ENCODE measurements at places on chromosomes 5 and 9.
A peak's percentile ranks its signal among the peaks of the same experiment; 100 is the strongest.

- peak; percentile 9 for DNase-seq
Measured at GRCh38 chr9:69877852-69878514, 57.4 kb downstream of the CFAP95 start.

- no peak for DNase-seq
Measured at GRCh38 chr5:123344816-123345426, 78.3 kb downstream of the CEP120 start.

GRCh38 chr5:159854916-159855315 is 61.4 kb upstream of the ADRA1B start:
- DNase-seq, result no peak

DNA sequence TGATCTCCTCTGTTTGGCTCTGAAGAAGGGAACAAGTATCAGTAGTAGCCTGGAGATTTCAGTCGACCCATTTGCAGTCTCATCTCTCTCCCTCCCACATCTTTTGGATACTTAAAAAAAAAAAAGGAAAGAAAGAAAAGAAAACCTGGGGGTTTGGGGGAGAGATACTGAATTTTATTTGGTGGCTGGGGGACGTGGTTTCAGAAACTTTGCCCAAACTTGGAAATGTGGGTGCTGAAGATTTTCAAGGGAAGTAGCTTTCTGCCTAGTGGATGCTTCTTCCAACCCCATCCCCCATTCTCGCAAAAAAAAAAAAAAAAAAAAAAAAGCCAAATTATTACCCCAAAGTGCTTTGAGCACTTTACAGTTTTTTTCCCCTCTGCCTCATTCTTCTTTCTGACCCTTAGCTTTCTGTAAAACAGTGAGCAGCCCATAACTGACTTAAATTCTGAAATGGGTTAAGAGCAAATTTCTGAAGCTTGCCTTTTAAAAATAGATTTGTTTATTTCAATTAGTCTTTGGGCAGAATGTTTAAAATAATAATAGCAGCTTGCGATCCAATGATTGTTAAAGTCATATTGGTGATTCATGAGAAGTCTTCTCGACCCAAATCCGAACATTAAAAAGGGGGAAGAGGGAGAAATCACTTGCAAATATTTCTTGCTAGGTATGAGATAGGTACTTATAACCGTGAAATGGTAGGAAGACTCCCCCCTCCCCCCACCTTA is 894 bp downstream of the FST start:
- peak; percentile 10 for DNase-seq

- DNase-seq, result no peak
Measured at GRCh38 chr9:17018540-17019196, 116.2 kb upstream of the CNTLN start.

- no peak for DNase-seq
Measured at GRCh38 chr5:41797662-41798061, 72.6 kb downstream of the OXCT1 start.

DNA sequence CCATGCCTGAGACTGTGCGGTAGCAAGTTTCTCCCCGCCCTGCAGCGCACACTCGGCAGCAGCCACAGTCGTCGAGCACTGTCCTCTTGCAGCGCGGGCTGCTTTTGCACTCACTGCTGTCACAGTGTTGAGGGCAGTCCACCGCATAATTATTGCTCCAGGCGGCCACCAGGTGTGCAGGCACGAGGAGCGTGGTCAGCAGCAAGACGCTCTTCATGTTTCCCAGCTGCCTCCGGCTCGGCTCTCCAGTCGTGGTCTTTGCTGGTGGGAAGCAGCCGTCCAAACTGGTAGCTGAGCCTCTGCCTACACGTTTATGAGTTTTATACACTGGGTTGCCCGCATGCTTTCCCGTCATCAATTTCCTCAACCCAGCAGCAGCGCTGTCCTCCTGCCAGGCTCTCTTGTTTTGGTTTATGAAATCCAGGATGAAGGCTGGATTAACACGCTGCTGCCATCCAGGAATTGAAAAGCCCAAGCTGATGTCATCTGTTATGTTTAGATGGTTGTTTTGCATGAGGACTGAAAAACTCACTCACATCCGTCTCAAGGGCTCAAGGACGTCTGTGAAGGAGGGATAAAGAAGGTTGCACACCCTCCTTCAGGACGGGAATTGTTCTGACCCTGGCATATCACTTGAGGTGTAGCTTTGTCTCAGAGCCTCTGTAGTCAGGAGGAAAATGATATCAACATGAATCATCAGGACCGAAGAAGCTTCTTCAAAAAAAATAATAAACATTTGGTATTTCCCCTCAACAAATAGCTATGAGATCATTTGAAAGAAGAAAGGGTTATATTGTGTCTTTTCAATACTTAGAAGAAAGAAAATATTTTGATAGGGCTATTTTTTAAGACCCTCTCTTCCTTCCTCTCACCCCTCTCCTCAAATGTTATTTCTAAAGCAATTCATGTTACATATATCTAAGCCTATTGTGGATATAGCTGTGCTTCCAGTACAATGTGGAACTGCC is at the start of gene ESM1:
Gene ESM1, minus strand, starts transcription at position 293 of the 968 bp plus-strand sequence. Its CDS starts 76 bp downstream, at position 217.
- DNase-seq, result no peak

- no peak for DNase-seq
Measured at GRCh38 chr9:117938086-117938485, 233.9 kb downstream of the TLR4 start.

DNA sequence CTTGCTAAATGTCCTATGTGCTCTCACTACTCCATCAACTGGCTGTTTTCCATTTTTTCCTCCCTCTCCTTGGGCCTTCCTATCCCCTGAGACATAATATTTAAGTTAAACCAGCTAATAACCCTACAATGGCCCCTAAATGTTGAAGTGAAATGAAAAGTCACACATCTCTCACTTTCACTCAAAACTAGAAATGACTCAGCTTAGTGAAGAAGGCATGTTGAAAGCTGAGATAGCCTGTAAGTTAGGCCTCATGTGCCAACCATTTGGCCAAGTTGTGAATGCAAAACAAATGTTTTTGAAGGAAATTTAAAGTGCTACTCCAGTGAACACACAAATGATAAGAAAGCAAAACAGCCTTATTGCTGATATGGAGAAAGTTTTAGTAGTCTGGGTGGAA is 48.8 kb upstream of the CDH10 start:
- no peak for DNase-seq

- DNase-seq, result no peak
Measured at GRCh38 chr9:116027511-116027910, 126.1 kb upstream of the PAPPA start.

- DNase-seq, result no peak
Measured at GRCh38 chr5:16617274-16617968, 624 bp upstream of the RETREG1 start.

DNA sequence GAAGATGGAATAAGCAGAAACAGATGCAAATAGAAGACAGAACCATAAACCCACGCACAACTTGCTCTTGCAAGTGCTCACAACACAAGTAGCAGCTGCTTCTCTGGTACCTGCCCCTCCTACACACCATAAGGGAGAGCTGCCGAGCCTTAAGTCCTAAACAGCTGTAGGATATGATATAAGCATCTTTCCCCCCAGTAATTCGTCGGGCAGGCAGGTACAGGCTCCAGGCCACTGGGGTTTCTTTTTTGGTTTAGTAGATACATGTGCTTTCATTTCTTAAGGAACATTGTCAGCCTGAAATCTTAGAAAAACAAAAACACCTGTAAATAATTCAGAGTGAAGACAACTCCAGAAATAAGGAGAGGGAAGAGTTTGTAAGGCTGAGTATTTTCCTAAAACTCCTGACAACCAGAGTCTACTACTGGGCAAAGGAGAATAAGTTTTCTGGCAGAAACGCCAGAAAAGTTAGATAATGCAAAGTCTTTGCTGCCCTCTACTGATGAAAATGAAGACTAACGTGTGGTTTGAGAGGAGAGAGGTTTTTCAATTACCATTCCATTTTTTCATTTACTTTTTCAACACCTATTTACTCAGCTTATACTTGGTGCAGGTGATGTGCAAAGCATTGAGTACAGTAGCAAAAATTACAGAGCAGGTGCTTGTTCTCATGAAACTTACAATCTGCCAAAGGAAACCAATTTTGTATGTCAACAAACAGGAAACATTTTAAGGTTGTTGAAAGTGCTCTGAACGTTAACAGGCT is 20.1 kb upstream of the TCERG1 start:
- peak; percentile 59 for DNase-seq

DNA sequence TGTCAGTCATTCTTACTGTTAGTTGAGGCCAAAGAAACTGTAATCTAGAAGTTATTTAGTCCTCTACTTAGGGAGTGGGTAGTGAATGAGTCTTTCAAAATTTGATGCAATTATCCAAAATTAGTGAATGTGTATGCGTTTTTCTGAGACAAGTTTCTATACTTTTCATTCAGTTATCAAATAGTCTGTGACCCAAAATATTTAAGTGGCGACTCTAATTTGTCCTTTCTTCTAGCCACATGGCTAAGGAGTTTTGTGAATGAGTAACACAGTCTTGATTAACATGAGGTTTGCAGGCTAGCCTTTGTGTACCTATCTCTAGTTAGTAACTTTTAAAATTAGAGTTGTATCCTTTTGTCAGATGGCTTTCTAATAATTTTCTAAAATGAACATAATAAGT is 45.6 kb downstream of the COMMD10 start:
- no peak for DNase-seq

GRCh38 chr5:2524620-2525019 is 226.9 kb downstream of the IRX2 start:
- no peak for DNase-seq

DNA sequence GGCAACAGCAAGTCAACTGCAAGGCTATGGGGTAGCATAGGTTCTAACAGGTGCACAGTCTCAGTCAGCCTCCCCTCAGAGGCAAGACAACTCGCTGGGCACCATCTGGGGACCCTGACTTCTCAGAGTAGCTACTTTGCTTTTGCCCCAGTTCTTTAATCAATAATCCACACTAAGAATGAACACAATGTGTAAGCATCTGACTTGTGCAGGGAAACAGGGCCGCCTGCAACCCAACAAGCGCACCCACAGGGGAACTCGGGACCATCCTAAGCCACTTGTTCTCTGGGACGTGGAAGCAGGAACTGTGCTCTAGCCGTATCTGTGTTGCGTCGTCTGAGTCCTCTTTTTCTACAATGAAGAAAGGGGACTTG is 1.9 kb downstream of the MOB3B start:
- DNase-seq, result no peak

GRCh38 chr5:134038138-134038537 is 33.4 kb upstream of the VDAC1 start:
- no peak for DNase-seq

GRCh38 chr9:22682961-22683699 is 236.5 kb downstream of the DMRTA1 start:
- no peak for DNase-seq

DNA sequence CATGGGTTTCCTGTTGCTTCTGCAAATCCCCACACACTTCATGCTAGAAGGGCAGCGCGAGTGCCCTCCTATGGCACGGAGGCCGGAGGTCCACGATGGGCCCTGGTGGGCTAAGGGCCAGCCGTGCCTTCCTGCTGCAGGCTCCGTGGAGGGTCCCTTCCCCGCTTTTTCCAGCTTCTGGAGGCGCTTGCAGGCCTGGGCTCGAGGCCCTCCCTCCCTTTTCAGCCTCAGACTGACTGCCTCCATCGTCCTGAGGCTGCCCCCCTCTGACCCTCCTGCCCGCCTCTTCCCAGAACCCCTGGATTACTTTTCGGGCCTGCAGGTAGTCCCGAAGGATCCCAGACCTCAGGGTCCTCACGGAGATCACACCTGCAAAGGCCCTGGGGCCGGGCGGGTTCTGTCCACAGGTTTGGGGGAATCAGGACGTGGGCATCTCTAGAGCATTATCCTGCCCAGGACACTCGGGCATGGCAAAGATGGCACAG is 3.2 kb upstream of the TERT start:
- DNase-seq, result no peak

GRCh38 chr9:75712700-75713099 is 177.8 kb upstream of the PCSK5 start:
- no peak for DNase-seq

DNA sequence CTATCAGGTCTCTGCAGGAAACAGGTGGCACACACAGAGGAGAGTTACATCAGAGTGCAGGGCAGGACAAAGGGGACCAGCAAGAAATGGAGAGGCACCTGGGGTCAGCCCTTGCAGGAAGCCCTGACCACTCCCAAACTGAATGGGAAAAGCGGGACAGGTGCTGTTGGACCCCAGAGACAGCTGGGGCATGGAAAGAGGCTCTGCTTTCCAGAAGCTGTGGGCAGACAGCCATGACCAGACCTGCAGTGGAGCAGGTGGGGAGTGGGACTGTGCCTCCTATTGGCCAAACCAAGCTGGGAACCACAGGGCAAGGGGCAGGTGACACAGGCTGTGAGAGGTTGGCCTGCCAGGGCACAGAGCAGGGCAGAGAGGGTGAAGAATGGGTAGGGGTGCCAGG is 125.8 kb downstream of the BOD1 start:
- no peak for DNase-seq

DNA sequence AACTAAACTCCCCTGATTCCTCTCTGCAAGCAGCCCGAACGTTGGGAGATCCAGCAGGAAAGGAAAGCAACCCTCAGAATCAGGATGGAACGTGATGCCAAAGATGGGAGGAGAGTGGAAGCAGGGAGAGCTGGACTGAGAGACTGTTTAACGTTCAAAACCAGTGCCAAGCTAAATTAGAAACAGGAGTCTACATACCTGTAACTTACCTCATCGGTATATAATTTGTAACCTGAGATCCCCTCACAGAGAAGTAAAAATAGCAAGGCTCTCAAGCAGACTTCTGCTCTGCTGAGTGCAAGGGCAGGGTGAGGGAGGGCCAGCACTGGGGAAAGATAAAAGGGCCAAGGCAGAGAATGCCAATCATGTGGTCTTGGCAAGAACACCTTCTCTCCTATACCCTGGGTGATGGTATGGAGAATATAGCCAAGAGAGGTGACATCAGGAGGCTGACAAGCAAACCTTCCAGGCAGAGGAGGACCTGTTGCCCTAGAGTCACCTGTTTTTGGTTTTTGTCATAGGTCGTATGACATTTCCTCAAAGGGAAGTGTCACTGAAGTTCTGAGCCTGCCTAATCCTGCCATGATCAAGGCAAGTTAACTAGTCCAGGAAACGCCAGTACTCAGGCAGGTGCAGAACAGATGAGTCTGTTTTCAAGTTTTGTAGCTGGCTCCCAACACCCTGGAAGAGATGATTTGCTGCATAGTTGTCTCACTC is 472.0 kb downstream of the NFIB start:
- no peak for DNase-seq

GRCh38 chr5:76946090-76946489 is 6.8 kb upstream of the CRHBP start:
- DNase-seq, result no peak

DNA sequence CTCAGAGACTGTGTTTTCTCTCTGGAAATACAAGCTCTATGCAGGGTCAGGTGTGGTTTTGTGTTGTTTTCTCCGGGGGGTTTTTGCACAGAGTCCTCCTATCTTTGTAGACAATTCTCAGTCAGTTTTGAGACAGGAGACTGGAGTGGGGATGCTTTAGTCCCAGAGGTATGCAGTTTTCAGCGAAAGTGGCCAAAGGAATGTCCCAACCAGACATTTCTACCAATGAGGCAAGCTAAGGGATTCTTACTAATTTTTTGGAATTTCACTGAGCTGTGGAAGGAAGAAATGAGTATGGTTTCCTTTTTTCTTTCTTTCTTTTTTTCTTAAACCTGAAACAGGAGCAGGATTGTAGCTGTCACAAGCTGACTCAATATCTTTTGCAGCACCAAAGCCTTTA is 35.3 kb upstream of the PLPP1 start:
- no peak for DNase-seq

- no peak for DNase-seq
Measured at GRCh38 chr5:101338226-101338625, 435.1 kb upstream of the ST8SIA4 start.

GRCh38 chr5:119398727-119399466 is 43.1 kb downstream of the TNFAIP8 start:
- no peak for DNase-seq

- DNase-seq, result no peak
Measured at GRCh38 chr5:6557807-6558575, 74.9 kb downstream of the NSUN2 start.
